ENCODE measurements at places on chromosomes 3 and 15. TPM values are rescaled to one million over a fixed set of nuclear protein-coding genes. Genes with fewer than 3 reads are reported as not detected.

PLAAT1 gene
- total RNA-seq, result 11.6 TPM

ECE2 gene
- total RNA-seq, result not detected

C3orf20 gene
- not detected for total RNA-seq

SERINC4 gene
- total RNA-seq, result not detected

CLSTN2 gene
- 3.9 TPM for total RNA-seq

DNAJA4 gene
- total RNA-seq, result not detected

FRMD5 gene
- total RNA-seq, result 1.1 TPM

NOX5 gene
- not detected for total RNA-seq

ETV5 gene
- total RNA-seq, result 56.7 TPM

ISLR gene
- 0.06 TPM for total RNA-seq

DUT gene
- 103 TPM for total RNA-seq

SPRED1 gene
- 15.6 TPM for total RNA-seq
